NCI-H1092 (cell line): ENCODE measurements at places on chromosomes 1 and 21.

- no peak for DNase-seq
Measured at GRCh38 chr1:198234520-198235251, 77.9 kb downstream of the NEK7 start.

DNA sequence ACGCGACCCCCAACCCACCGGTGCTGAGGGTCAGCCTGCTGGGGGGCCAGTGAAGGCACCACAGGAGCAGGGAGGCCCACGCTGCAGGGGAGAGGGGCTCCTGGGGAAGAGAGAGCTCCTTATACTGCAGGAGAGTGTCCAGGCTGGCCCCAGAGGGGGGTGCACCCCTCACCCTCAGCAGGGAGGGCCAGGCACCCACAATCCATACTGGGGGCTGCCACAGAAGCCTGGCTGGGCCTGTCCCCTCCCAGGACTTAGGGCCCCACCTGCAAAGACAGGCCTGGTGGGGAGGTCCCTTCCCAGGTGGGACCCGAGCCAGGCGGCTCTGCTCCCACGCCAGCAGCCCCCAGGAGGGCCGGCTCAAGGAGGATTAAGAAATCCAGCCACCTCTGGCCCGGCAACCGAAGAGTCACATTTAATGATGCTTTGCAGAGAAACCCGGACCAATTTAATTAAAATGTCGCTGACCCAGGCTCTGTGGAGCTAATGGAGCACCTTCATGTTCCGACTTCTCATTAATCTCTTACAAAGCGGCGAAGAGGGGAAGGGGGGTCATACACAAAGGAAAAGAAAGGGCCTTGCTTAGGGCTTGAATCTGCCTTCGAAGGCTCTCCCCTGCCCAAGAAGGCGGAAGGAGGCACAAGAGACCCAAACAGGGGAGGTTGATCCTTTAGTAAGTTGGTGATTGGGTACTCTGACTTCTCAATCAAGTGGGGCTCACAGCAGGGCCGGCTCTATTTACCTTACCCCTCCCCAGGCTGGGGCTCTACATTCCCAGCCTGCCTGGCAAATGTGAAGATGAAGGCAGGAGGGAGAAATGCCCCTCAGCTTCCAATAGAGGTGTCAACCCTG lies 25.0 kb downstream of the WNT9A start:
- no peak for DNase-seq

DNA sequence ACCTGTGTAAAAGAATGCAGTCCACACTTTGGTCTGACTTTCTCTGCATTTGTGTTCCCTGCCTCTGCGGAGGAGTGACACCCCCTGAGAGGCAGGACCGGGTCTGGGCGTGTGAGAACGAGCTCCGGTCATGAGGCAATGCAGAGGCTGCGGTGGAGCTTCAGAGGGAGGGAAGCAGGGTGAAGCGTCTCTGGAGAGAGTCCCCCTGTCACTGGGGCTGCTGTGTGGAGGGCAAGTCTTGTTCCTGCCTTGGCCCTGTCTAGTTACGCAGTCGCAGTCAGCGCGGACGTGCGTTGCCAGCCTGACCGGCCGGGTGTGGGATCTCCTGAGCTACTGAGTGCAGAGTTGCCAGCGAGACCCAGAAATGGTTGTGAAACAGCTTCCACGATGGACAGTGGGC lies 48.5 kb downstream of the BACE2 start:
- no peak for DNase-seq

- no peak for DNase-seq
Measured at GRCh38 chr1:192713921-192714320, 78.0 kb downstream of the RGS13 start.

DNA sequence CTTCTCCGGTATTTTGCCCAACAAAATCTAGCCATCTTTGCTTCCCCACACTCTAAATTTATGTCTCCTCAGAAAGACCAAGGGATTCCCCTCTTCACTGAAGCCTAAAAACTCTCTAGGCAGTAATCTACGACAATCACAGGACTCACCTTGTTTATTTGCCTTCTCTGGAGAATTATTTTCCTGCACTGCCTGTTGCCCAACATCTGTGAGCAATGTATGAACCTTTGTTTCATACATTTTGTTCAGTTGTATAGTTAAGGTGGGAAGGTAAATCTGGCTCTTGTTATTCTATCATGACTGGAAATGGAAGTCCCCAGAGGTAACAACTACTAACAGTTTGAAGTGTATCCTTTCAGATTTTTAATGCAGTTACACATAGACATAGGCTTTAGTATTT lies 2.2 kb downstream of the COPA start:
- no peak for DNase-seq

DNA sequence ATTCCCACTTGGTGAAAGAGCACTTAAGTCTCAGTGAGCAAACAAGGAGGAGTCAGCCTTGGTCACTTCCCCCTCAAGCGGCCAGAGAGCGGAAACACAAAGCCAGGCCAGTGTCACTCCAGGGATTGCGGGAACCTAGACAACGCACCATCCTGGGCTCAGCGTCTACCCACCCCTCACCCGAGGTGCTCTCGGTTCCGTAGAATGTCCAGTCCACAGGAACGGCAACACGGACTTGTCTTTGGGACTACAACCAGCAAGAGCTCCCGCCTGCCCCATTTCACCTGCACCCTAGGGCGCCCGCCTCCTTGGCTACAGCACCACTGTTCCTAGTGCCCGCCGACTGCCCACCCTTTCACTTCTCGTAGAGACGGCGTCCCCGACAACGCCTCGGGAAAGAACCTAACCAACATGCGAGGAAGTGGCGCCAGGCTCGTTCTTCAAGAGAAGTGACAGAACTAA lies 509 bp downstream of the GDAP2 start:
- DNase-seq, result peak; percentile 16

GRCh38 chr21:41361786-41362604 lies at the start of gene MX2:
MX2 (plus strand) TSS chr21:41362027; CDS start chr21:41376907, 14,880 bp downstream.
- DNase-seq, result no peak

DNA sequence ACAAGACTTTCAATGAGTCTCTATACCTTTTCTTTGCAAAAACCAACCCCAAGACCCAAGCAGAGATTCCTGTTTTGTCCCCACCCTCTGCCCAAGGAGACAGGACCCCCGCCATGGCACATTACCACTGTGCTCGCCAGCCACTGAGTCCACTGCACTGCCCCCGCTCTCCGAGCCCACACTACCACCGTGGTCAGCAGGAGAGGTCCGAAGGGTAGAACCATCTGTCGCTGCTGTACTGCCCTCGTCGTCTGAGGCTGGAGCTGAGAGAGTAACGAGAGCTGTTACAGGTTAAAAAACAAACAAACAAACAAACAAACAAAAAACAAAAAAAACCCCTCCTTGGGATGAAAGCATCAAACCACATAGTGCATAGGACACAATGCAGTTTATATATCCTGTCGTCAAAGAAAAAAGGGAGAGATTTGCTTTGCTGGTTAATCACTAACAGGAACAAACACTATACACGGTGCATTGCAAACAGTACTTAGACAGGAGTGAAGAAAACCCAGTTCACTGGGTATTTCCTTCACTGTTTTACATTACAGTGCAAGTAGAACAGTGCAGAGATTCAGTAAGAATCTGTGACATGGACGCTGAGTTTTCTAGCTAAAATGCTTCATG lies 71.0 kb downstream of the UBR4 start:
- no peak for DNase-seq

DNA sequence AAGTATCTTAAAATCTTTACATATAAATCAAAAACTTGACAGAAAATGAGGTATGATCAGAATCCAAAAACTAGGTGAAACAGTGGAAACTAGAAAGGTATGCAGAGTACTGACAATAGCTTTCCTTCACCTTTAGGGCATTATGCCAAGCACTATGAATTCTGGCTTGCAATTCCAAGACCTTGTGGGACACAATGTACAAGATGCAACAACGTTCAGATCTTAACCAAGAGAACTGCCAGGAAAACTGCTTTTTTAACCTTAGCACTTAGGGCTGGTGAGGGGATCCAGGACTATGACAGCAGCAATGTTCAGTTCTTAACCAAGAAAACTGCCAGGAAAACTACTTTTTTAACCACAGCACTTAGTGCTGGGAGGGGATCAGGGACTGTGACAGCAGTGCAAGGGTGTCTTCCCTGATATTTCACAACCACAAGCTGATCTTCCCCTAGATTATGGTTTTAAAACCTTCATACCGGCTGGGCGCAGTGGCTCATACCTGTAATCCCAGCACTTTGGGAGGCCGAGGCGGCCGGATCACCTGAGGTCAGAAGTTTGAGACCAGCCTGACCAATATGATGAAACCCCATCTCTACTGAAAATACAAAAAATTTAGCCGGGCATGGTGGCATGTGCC lies 22.3 kb downstream of the FOXJ3 start:
- DNase-seq, result no peak

GRCh38 chr1:37031871-37032270 lies 2.4 kb downstream of the GRIK3 start:
- no peak for DNase-seq

DNA sequence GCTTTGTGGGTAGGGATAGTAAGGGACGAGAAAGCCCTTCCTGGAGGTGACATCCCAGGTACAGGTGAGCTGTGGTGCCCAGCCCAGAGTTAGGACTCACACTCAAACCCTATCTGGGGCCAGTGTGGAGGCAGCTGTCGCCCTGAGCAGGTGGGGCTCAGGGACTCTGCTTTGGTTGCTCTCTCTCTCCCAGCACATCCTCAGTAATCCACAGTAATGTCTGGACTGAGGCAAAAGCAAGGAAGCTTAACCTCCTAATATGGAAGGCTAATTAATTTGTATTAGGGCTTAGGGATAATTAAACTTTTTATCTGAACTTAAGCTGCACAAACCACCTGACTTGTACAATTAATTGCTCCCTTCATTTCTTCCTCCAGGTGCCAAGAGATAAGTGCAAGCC lies 38.2 kb downstream of the DDX20 start:
- no peak for DNase-seq

GRCh38 chr1:6984986-6985385 lies 199.7 kb downstream of the CAMTA1 start:
- DNase-seq, result no peak

DNA sequence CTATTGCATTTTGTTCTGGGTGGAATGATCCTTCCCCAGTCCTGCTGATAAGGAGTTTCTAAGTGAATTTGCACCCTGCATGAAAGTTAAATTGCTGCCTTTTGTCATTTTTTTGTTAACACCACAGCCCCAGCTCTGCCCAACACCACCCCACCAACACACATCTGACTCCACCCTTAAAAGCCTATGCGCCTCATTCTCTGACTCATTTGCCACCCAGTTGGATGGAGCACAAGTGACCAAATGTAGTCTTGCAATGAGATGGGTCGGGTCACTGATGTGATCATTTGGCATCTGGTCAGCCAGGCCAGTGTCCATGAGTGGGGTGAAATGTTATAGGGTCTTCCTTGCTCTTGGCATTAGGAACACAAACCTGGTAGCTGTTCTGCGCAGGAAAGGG lies 256.8 kb downstream of the KAZN start:
- no peak for DNase-seq

DNA sequence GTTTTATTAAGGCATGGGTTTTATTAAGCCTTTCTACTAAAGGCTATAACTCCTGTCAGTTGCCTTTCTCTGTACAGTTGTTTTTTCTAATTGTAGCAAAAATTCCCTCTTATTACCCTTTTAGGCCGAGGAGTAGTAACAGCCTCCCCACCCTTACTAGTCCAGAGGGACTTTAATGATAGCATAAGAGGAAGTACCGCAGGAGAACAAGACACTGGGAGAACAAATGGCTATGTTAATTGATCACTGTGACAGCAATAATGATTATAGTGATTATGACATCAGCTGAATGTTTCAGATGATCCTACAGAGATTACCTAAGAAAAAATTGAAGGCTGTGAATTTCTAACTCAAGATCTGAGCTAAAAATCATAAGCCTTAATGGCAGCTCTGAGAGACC lies 383.0 kb upstream of the PTBP2 start:
- no peak for DNase-seq

- no peak for DNase-seq
Measured at GRCh38 chr1:161300478-161300877, 9.3 kb downstream of the MPZ start.

DNA sequence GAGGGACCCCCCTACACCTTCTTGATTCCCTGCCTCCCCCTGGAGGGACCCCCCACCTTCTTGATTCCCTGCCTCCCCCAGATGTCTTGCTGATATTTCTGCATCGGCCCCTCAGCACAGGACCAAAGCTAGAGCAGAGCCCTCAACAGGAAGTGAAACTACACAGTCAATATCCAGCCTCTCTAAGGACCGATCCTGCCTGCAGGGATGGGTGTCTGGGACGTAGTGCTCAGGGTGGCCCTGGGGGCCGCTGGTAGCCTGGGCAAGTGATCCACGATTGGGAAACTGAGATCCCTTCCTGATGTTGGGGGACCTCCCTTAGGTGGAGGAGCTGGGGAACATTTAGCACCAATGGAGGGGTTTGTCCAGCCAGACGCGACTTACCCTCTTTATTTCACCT lies 3.9 kb upstream of the LEFTY2 start:
- DNase-seq, result no peak

DNA sequence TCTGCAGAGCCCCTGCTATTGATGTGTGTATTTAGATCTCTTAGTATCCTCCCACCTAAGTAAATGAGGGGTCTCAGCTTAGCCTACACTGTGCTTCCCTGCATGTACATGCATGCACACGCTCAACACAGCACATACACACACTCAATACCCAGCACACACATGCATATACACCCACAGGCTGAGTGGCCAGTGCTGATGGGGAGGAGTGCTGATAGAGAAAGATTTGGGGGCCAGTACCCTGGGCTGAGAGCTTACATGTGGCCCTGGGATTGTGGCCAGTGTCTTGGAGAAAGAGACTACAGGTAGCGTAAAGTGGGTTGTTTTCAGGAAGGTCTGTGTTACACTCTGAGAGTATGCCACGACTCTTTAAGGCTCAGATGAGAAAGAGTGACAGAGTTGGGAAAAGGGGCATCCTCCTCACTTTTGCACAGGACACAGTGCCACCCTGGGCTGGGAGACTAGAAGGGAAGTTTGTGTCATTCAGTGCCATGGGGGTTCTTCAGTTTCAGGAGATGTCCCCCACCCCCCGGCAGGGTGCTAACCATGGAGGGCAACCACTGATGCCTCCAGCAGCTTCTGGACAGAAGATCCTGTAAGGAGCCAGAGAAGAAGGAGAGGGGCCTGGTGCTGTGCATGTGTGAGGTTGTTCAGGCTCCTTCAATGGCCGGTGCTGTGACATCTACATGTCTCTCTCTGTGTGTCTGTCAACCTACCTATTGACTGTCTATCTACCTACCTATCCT lies 166.8 kb downstream of the RHOU start:
- DNase-seq, result no peak

DNA sequence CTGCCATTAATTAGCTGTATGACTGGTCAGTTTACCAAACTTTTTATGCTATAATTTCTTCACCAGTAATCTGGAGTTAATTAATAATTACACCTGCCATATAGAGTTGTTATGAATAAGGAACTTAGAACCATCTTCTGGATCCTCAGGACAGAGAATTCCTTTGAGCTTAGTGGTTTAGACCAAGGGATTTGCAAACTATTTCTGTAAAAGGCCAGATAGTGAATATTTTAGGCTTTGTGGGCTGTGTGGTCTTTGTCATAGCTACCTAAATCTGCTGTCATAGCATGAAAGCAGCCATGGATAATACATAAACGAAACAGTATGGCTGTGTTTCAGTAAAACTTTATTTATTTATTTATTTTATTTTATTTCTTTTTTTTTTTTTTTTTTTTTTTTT lies 9.0 kb downstream of the TIMM17A start:
- no peak for DNase-seq

- no peak for DNase-seq
Measured at GRCh38 chr1:201400212-201400851, 1.2 kb upstream of the LAD1 start.
